ENCODE measurements at places on chromosomes 1 and 21. TPM values are rescaled to one million over a fixed set of nuclear protein-coding genes. Genes with fewer than 3 reads are reported as not detected.

GRCh38 chr1:7579016-7579415 is 192.1 kb upstream of the VAMP3 start:
- DNase-seq: no peak

DNA sequence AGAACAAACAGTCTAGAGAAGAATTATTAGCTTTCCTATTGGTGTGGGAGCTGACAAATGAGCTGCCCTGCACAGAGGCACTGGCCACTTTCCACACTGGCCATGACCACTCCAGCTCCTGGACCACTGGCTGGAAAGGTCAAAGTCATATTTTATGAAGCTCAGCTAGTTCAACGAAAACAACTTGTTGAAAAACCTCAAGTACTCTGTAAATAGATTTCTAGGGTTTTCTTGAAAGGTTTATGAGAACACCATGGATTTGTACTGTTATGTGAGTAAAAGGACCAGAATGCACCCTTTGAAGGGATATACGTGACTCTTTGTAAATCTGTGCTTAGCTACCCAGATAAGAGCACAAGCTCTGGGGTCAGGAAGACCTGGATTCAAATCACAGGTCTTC is 54.5 kb upstream of the FGGY start:
- DNase-seq: no peak

DNA sequence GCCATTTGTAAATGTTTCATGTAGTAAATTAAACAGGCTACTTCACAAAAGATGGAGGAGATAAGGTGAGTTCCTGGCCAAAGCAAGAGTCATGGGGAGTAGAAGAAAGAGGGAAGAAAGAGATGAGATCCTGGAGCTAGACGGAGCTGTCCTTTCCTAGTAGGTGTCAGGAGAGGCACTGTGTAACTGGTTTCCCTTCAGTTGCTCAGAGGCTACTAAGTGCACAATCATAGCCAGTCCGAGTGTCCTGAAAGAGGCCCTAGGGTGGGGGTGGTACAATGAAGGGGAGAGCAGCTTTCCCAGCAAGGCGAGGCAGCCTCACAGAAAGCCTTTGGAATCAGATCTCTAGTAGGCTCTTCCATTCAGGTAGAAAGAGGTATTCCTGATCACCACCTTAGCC is 390.9 kb downstream of the KCNH1 start:
- no peak for DNase-seq

DNA sequence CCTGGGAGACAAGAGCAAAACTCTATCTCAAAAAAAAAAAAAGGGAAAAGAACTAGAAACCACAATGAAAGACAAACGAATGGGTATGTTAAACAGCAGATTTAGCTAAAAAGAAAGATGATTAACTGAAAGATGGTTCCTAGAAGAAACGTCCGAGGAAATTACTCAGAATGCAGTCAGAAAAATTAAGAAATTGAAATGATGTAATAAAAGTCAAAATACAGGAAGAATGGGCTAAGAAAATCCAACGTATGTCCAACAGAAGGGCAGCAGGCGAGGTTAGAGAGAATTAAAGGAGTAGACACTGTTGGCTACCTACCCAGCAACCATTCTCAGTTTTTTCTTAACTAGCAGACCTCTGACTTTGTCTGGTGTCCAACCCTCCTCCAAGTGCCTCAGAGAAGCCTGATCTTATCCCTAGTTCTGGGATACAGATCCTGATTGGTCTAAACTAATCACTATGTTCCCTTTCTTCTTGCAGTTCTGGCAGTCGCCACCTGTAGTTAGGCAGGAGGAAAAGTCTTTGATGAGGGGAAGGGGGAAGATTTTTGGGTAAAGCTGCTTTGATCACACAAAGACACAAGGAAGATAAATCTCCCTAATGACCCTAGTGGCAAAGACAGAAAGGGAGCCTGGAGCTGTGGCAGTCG is 25.7 kb downstream of the GPR161 start:
- no peak for DNase-seq

GRCh38 chr1:73887412-73887811 is 310.6 kb downstream of the LRRIQ3 start:
- no peak for DNase-seq

DNA sequence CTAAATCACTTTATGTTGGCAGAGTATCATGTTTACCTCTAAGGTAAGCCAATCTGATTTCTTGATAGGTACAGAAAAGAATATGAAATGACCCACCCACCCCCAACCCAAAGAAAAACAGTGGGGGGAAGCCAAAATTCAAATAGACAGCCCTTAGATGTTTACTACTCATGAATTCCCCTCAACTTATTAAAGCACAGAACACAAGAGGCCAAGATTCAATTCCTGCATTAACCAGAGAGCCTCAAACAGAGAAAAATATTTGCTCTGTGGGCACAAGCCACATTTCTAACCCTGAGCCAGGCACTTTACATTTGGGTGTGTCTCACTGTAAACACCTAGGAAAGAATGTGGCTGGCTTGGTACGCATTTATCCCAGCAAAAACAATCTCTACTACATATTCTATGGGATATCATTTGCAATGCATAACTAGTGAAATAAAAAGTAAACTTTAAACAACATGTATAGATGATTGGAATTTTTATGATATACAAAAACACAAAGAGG is 84.3 kb downstream of the PTPN14 start:
- DNase-seq: no peak

DNA sequence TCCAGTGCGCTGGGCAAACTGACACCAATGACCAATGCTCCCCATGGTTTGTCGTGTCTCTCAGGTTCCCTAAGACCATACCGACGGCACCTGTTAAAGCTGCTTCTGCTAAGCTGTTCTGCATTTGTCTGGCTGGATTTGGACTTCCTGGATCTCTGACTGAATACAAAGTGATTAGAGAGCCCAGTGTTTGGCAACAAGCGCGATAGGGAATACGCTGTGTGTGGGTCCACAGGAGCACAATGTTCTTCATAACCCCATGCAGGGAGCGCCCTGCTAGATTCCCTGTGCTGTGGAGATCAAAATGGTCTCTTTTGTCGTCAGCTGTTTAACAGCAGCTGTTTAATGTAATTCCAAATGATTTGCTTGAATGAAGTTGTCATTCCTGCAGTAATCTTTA is 26.0 kb upstream of the ESRRG start:
- no peak for DNase-seq

DNA sequence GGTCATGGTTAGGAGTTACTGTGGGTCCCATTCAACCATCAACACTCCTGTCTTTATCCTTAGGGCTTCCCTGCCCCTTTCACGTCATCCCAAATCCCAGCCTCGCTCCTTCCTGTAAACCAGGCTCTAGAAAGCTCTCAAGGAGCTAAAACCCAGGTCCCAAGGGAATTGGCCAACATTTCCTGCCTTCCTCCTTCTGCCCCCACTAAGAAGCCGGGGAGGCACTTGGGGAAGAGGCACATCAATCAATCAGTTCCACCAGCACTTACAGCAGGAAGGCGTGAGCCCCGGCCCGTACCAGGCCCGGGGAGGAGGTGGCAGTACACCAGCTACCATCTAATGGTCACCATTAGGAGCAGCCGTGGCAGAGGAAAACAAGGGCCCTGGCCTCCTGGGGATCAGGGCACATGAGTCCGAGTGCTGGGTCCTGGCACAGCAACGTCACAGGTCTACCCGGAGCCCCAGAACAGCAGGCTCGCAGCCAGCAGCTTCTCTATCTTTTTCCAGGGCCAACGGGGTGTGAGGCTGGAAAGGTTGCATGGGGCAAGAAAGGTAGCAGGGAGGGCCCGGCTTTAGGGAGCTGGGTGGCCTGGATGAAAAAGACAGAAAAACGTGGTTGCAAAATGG is 108.6 kb downstream of the CASZ1 start:
- no peak for DNase-seq

The KRTAP11-1 gene
- total RNA-seq: not detected

The ZFP69B gene
- 2.8 TPM for total RNA-seq

The CFHR2 gene
- total RNA-seq: not detected

The SMIM1 gene
- 0.74 TPM for total RNA-seq

The HHIPL2 gene
- not detected for total RNA-seq

The PLK3 gene
- 22.4 TPM for total RNA-seq

Measured in pulmonary artery endothelial cell (primary cell).